ENCODE measurements at places on chromosomes 6 and 20. TPM values are rescaled to one million over a fixed set of nuclear protein-coding genes. Genes with fewer than 3 reads are reported as not detected.

Gene ZSCAN9
- polyA plus RNA-seq, result 7.9 TPM

Gene SIRPG
- polyA plus RNA-seq, result 0.12 TPM

Gene LHFPL5
- 2.0 TPM for polyA plus RNA-seq

DNA sequence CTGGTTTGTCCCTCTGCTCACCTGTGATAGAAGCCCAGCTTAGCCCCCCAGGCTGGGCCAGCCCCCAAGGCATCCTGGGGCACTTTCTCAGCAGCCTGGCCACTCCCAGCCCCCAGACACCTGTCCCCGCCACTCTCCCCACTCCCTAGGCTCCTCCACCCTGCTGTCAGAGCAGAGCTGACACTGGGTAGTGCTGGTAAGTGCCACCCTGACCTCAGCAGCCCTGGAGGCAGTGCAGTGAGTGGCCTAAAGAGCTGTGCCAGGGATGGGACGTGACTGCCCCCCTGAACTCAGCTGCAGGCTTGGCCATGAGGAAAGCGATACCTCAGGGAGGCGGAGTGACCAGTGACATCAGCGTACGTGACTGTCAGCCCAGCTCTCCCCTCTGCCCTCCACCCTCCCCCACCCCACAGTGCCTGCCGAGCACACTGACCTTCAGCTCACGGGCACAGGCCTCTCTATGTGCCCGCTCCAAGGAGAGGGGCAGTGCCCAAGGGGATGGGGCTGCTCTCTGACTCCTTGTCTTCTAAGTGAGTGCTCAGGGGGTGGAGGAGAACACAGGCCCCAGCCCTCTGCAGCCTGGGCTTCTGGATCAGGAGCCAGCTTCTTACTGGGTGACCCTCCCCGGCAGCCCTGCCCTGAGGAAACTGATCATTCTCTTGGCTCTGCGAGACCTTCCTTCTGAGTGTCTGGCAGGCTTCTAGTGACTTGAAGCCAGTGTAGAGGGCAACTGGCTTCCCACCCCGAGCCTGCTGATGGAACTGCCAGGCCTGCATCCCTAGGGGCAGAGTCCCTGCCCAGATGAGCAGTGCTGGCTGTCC is 172.7 kb downstream of the MRPL14 start:
- no peaks in the 10 kb centered on the region for H3K4me1 ChIP-seq
- no peaks in the 10 kb centered on the region for H3K36me3 ChIP-seq
- no peak overlapping the region for H3K4me3 ChIP-seq
- no peak overlapping the region for H3K27ac ChIP-seq
- no peak for DNase-seq

Data from pancreas (tissue), 10 donors.